ENCODE measurements at places on chromosomes 6 and 20.

DNA sequence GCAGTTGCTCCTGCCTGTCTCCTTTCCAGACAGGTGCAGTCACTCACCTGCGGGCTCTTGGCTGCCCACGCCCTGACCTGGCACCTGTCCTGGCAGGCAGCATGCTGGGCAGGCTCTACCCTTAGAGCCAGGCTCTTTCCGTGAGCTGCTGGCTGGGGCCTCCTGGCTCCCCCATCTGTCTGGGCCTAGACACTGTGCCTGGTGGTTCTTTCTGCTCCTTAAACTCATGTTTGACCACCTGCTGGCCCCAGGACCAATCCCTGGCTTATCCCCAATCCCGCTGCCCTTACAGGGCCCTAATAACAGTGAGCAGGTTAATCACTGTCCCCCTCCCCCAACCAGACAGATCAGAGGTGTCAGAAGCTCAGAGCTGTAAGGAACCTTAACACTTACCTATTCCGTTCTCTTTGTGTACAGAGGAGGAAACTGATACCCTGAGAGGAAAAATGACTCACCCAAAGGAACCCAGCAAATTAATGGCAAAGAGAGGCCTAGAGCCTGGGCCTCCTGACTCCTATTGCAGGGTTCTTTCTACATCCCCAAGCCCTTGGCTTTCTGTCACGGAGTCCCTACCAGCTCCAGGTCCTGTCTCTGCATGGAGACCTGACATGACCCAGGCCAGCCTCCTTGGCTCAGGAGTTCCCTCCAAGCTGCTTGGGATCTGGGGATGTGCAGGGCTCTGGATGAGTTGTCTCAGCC, 54.7 kb downstream of the RAB44 start:
- DNase-seq: no peak

DNA sequence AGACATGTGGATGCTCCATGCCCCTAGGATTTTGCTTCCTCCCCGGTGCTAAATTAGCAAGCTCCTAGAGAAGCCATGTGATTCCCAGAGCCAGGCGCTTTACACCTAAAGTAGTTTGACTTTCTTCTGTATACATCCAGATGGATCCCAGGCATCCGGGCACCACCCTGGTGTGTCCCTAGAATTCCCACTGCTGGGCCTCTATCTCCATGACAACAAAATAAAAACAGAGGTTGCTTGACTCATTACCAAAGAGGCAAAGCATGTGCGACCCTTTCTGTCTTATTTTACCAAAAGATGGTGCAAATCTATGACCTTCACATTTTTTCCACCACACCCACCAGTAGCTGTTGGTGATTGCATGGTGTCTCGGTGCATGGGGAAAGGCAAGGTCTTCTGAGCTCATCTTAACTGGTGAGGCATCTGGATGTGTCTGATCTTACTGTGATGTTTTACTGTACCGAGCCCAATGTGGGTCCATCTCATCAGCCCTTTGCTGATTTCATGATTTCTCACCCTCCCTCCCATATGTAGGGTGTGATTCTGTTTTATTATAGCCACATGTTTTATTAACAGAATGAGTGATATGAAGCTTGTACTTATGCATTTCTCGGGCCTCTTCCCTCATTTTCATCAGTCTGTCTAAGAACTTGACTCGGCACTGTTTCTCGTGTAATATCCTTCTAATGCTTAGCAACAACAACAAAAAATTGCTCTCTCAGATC, 27.4 kb upstream of the VAPB start:
- no peak for DNase-seq

DNA sequence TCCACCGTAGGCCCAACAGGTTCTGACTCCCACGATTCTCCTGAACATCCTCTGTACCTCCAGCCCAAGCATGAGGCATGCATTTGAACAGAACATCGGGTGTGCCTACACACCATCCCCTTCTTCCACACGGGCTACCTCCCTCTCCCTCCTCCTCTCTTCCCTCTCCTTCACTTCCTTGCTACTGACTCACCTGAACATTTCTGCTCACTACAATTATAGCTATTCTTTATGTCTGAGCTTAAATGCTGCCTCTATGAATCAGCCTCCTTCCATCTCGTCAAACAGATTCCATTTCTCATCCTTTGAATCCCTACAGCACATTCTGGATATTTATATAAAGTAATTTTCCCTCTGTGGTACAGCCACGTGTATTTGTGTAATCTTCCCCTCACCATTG, 71.4 kb upstream of the MYLIP start:
- no peak for DNase-seq

- DNase-seq: no peak
Measured at GRCh38 chr6:109902870-109903269, 75.2 kb upstream of the GPR6 start.

- DNase-seq: peak; percentile 44
Measured at GRCh38 chr6:142323377-142323776, 21.6 kb downstream of the ADGRG6 start.

DNA sequence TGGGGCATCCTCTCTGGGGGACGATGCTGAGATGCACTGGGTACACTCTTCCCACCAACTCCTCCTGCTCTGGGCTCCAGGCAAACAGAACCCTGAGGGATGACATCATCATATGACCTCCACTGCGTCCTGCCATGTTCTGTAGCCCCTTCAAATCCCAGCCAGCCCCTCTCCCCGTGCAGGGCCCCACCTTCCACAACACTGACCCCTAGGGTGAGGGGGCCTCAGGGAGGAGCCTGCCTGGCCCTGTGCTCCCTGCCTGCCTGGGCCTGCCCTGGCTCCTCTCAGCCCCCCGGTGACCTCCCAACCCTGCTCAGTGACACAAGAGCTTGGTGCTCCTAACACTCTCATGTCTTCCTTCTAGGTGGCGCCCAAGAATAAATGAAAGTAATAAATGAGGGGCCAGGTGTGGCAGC, 9.6 kb upstream of the SPDEF start:
- no peak for DNase-seq

- no peak for DNase-seq
Measured at GRCh38 chr6:70415660-70416059, 2.4 kb downstream of the FAM135A start.

GRCh38 chr6:145532361-145532760, 203.0 kb downstream of the EPM2A start:
- DNase-seq: no peak

GRCh38 chr20:10985536-10985935, 311.7 kb upstream of the JAG1 start:
- peak; percentile 15 for DNase-seq

DNA sequence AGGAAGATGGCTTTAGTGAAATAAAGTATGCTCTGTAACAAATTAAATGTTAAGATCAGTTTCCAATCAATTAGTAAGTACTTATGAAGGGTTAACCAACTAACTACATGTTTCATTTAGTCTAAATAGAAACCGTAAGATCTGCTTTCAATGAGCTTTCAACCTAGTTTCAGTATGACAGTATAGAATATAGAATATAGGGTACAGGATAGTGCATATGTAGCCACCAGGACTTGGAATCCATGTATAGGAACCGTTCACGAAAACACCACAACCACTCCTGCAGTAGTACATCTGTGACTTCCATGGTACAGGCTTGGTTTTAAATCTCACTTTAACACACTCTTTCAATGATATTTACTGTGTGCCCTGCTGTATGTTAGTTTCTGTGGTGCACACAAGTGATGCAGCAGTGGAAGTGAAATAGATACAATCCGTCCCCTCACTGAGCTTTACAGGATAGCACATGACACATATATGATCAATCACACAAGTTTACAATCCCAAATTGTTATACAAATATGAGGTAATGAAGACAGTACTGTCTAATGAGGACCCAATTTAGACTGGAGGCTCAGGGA, 479.7 kb upstream of the MARCKS start:
- DNase-seq: no peak

DNA sequence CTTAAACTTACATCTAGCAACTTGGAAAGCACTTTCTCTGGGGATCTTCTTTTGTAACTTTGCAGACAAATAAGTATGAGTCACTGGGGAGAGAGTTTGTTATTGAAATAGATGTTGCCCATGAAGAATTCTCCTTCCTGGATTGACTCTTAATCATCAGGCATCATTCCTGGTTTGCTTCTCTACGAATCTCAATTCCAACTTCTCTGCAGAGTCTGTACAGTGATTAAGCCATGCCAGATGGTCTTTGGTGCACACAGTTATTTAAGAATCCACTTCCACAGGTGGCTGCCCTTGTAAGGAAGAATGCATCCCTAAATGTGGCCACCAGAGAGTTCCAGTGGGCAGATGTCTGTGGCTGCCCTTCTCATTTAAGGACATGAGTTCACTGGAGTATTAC, 25.7 kb downstream of the MYCT1 start:
- DNase-seq: no peak

DNA sequence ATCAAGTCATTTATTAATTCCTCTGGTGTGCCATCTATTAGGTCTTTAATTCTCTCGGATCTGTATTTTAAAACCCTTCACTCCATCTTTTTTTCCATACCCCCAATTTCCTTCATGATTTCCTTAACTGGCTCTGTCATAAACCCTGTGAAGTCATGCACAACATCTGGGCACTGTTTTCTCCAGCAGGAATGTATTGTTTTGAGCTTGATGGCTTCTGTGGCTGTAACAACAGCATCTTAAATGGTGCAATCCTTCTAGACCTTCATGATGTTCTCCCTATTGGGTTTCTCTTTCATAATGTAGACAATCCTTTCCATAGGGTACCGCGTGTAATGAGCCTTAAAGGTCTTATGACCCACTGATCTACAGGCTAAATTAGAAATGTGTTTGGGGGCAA, 29.0 kb downstream of the CDK19 start:
- no peak for DNase-seq

- DNase-seq: no peak
Measured at GRCh38 chr20:47235853-47236638, 120.5 kb downstream of the ZMYND8 start.

GRCh38 chr6:108762394-108762793, 85.8 kb upstream of the ARMC2 start:
- no peak for DNase-seq

GRCh38 chr6:96716221-96716620, 121.1 kb downstream of the GPR63 start:
- no peak for DNase-seq

DNA sequence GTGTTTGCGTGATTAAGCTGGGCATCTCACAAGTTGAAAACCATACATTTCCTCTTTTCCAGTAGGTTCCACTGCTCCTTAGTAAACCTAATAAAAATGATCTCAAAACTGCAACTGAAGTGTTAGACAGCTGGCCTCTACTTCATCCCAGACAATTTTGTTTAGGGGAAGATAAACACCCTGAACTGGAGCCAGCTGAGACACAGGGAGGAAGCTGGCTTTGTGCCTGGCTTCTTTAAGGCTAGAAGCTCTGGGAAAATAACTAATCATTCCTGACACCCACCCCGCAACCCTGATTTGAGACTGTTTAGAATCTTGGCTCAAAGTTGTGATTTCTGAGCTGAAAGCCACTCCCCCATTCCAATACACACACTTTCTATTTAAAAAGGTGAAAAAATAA, 11.6 kb downstream of the PTPRT start:
- no peak for DNase-seq

DNA sequence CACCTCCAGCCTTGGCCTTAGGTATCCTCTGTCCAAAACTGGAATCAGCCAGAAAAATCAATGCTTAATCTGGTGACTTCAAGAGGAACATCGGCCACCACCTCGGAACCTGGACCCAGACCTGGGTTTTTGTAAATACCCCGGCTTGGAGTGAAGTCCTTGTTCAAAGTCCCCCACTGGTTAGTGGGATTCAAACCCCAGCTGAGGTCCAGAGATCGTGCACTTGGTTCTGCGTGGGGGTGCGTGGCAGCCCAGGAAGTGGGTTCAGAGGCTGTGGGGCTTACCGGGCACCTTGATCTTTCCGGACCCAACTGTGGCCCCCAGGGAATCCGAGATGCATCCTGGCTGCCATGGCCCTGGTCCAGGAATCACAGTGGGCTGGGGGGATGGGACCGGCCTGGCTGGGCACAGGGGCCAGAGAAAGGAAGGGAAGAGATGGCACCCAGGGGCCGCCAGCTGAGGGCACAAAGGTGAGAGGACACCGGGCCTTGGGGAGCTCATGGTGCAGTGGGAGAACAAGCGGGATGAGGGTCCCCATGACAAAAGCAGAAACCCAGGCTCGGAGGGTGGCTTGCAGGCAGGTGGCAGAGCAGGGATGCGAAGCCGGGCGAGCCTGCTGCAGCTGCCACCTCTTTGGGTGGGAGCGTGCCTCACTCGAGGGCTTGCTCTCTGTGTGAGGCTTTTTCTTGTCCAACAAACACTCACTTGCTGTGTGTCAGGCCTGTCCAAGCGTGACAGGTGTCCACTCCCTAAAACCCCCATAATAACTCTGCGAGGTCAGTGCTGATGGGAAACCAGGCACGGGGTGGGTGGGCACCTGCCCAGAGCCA, 27.7 kb downstream of the ZBP1 start:
- DNase-seq: no peak
